ENCODE measurements at places on chromosomes 2 and 18. TPM values are rescaled to one million over a fixed set of nuclear protein-coding genes. Genes with fewer than 3 reads are reported as not detected.

Gene KLHL14
- total RNA-seq, result 17.2 TPM

Gene HK2
- 111 TPM for total RNA-seq

DNA sequence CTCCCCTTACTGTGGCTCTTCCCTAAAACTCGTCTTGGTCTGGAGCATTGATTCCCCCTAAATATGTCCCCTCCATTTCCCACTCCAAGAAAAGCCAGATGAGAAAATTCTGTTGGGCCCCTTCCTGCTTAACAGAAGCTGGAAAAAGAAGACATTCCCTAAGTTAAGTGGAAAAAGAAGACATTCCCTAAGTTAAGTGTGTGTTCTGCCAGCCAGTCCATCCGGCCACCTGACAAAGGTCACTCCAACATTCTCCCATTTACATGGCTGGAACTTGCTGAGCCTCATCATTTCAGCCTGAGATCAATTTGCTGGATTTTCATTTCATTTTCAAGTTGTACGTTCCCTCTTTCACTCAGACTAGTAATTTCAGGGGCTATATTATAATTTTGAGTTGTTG is 52.0 kb downstream of the LYPD1 start:
- no peak overlapping the region for H3K4me3 ChIP-seq
- H3K27me3 ChIP-seq, result no peaks in the 10 kb centered on the region
- no peaks in the 10 kb centered on the region for H3K36me3 ChIP-seq
- DNase-seq, result no peak
- H3K4me1 ChIP-seq, result no peaks in the 10 kb centered on the region

DNA sequence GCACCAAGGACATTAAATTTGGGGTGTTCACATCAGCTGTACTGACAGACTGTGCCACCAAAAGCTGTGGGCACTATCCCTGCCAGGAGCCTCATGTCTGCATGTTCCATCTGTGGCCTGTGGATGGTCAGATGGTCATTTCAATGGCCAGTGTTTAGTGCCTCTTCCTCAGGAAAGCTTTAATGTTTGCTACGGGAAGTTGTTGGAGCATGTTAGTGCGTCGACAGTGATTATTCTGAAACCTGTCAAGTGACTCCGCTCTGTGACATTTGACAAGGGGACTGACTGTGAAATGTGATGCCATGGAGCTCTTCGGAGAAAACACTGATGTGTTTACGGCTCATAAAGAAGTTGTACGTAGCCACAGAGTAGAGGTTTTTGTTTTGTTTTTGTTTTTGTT is 18.7 kb upstream of the RGPD4 start:
- H3K4me3 ChIP-seq, result no peak overlapping the region
- H3K27ac ChIP-seq, result no peak overlapping the region
- H3K4me1 ChIP-seq, result peaks cover 24% of the 10 kb centered on the region
- H3K36me3 ChIP-seq, result no peaks in the 10 kb centered on the region
- H3K27me3 ChIP-seq, result no peaks in the 10 kb centered on the region

DNA sequence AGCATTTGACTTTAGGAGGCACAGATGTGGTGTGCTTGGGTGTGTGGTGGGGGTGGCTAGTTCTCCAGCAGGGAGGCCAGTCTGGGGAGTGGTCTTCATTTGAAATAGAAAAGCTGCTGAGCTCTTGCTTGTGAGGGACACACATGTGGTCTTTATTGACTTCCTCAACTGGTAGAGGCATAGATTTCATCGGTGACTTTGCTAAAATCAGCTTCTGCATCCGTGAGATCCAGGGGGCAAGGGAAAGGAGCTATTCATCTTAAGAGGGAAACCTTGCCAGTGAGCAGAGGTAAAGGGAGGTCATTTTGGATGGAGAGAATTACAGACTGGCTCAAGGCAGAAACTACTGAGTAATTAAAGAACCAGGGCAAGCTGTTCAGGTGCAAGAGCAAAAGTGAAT is 4.7 kb downstream of the MAPRE3 start:
- H3K27me3 ChIP-seq, result no peaks in the 10 kb centered on the region
- H3K36me3 ChIP-seq, result no peaks in the 10 kb centered on the region
- DNase-seq, result no peak
